ENCODE measurements at places on chromosomes 5 and 9. TPM values are rescaled to one million over a fixed set of nuclear protein-coding genes. Genes with fewer than 3 reads are reported as not detected.

DNA sequence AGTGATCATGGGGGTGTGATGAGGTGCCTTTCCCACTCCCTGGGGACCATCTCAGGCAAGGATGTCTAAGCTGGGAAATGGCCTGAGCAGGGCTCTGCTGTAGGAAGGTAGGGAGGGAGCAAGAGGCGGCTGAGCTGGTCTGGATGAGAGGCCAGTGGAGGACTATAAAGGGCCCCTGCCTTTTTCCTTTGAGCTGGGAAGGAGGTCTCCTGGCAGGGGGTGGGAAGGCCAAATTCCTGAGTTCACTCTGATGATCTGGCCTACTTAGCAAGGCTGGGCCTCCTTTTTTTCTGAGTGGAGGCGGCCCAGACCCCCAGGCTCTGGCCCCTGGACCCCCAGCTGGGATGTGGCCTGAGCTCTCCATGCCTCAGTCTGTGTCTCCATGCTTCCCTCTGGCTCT, 14.3 kb upstream of the PITX1 start:
- peaks cover 18% of the 10 kb centered on the region for H3K4me1 ChIP-seq
- no peak for DNase-seq
- H3K36me3 ChIP-seq: no peaks in the 10 kb centered on the region
- peaks cover 37% of the 10 kb centered on the region for H3K27me3 ChIP-seq
- no peak overlapping the region for H3K27ac ChIP-seq

GRCh38 chr9:134959126-134959970, 41.6 kb upstream of the FCN1 start:
- no peak overlapping the region for H3K4me3 ChIP-seq
- no peaks in the 10 kb centered on the region for H3K4me1 ChIP-seq
- DNase-seq: no peak
- no peaks in the 10 kb centered on the region for H3K36me3 ChIP-seq
- H3K27ac ChIP-seq: no peak overlapping the region

- H3K36me3 ChIP-seq: no peaks in the 10 kb centered on the region
- peaks cover 67% of the 10 kb centered on the region for H3K27me3 ChIP-seq
- H3K4me1 ChIP-seq: no peaks in the 10 kb centered on the region
- H3K27ac ChIP-seq: no peak overlapping the region
These were observed 186.4 kb downstream of the MELK start for GRCh38 chr9:36759141-36759540.

DNA sequence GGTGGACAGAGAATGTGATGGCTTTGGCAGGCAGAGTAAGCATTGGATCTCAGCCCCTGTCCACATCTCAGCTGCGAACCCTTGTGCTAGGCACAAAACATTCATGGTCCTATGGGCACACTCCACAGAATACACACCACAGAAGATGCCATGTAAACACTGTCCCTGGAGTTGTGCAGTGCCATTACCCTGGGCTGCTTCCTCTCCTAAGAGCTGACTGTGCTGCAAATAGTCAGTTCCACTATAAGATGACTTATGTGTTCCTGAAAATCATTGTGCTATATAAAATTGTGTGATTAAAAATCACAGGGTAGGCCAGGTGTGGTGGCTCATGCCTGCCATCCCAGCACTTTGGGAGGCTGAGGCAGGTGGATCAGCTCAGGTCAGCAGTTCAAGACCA, 31.9 kb upstream of the ATP6V1G1 start:
- H3K27ac ChIP-seq: no peak overlapping the region
- no peak overlapping the region for H3K4me3 ChIP-seq
- no peak for DNase-seq
- no peaks in the 10 kb centered on the region for H3K27me3 ChIP-seq

- no peaks in the 10 kb centered on the region for H3K36me3 ChIP-seq
- no peak overlapping the region for H3K4me3 ChIP-seq
- H3K27ac ChIP-seq: no peak overlapping the region
- H3K4me1 ChIP-seq: no peaks in the 10 kb centered on the region
- H3K27me3 ChIP-seq: no peaks in the 10 kb centered on the region
These were observed 363.1 kb downstream of the PRELID2 start for GRCh38 chr5:145471831-145472612.

The ICE1 gene
- total RNA-seq: 53.3 TPM

The KLF4 gene
- total RNA-seq: 0.82 TPM

Data from naive thymus-derived CD8-positive, alpha-beta T cell (primary cell).